ENCODE measurements at places on chromosomes 12 and 14.

- DNase-seq, result no peak
These were observed 9.1 kb downstream of the RTL1 start for GRCh38 chr14:100894416-100894815.

DNA sequence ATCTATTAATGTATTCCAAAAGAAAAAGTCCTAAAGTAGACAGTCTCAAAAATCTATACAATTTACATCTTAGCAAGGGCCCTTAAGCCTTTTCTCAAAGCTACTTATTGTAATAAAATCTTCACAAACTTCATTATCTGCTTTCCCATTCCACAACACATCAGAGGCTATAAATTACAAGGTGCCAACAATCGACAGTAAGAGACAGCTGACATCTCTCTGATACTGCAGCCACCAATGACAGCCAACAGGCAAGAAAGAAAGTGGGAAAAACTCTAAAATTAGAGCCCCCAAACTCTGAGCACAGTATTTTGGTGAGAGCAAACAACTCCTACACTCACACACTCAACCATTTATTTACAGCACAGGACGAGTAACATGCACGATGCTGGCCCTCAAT, 2.2 kb downstream of the ANGEL1 start:
- no peak for DNase-seq

GRCh38 chr14:91889477-91890211, 22.3 kb upstream of the TC2N start:
- no peak for DNase-seq

GRCh38 chr12:52984136-52984535, 22.1 kb upstream of the EIF4B start:
- DNase-seq, result no peak

DNA sequence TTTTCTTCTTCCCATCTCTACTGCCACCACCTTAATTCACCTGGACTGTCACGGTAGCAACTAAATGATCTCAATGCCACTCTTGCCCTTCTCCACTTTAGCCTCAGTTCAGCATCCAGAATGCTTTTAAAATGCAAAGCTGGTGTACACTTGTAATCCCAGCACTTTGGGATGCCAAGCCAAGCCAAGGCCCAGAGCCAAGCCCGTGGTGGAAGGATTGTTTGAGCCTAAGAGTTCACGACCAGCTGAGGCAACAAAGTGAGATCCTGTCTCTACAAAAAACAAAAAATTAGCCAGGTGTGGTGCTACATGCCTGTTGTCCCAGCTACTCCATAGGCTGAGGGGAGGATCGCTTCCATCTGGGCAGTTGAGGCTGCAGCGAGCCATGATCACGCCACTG, 5.9 kb downstream of the CIPC start:
- DNase-seq, result no peak

- DNase-seq, result no peak
These were observed 6.7 kb upstream of the ALDH2 start for GRCh38 chr12:111759991-111760390.

DNA sequence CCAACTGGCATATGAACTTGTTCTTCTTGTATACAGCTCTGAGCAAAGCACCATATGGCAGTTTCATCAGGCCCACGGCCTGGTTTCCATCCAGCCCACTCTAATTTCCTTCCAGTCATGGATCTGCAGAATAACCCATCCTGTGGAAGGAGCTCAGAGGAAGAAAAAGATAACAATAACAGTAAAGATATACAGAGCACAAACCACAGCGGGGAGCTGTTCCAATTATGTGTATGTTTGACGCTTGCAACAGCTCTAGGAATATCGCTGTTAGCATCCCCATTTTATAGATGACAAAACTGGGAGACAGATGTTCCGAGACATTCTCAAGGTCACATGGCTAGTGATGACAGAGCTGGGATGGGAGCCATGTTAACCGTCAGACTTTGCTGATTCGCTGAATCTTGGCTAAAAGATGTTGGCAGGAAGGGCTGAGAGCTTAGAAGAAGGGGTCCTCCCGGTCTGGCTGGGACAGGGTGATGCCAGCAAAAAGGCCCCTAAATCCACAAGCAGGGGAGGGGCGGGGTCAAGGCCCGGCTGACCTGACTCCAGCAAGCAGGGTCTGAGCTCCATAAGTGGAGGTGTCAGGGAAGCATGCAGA, 34.4 kb upstream of the CIPC start:
- no peak for DNase-seq

- DNase-seq, result no peak
These were observed 361.8 kb downstream of the C12orf50 start for GRCh38 chr12:87667378-87667777.

GRCh38 chr12:96398424-96399119, 1.7 kb downstream of the CDK17 start:
- DNase-seq, result no peak

- no peak for DNase-seq
These were observed 2.1 kb downstream of the DNAJC22 start for GRCh38 chr12:49348781-49349180.

GRCh38 chr12:109307051-109307450, 2.0 kb downstream of the FOXN4 start:
- no peak for DNase-seq

DNA sequence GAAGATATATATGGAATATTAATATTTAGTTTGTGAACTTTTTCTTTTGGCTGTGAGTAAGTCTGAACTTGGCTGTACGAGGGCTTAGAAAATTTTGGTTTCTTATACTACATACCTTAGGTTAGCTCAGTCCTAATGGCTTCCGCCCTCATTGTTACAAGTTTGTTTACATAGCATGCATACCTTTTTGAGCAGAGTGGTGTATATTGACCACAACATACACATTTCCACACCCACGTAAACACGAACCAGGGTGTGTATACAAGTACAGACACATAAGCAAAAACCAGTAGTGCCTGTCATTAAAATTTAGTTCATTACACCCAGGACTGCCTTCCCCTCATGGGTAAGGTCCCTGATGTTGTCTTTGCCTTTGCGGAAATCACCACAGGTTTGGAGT, 230.2 kb upstream of the RGS6 start:
- DNase-seq, result no peak

- no peak for DNase-seq
These were observed 15.2 kb upstream of the EAPP start for GRCh38 chr14:34554540-34555250.

DNA sequence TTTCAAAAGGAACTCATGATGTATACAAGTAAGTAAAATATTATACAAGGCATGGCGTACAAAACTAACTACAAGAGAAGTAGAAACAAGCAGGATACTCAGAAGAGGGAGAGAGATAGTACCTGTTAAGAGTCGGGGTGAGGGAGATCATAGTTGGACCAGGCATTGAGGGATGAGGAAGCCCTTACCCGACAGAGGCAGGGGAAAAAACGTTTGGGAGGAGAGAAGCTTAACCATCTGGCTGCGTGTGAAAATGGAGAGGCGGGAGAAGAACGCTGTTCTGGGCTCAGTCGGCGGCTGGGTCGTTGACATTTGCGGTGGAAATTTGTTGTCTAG, 575 bp upstream of the FMNL3 start:
- no peak for DNase-seq

- DNase-seq, result no peak
These were observed 17.4 kb downstream of the TEAD4 start for GRCh38 chr12:2976581-2976996.
